ENCODE measurements at places on chromosomes 5 and 9. TPM values are rescaled to one million over a fixed set of nuclear protein-coding genes. Genes with fewer than 3 reads are reported as not detected.

PCDHGA1 gene
- 0.52 TPM for total RNA-seq

NFIB gene
- 95.0 TPM for total RNA-seq

SPATA24 gene
- 12.0 TPM for total RNA-seq

N4BP3 gene
- total RNA-seq: 12.0 TPM

RABEPK gene
- 18.8 TPM for total RNA-seq

LHX3 gene
- total RNA-seq: not detected

GMCL2 gene
- not detected for total RNA-seq

RNF14 gene
- total RNA-seq: 44.4 TPM

PDLIM4 gene
- 19.8 TPM for total RNA-seq

THBS4 gene
- 135 TPM for total RNA-seq

PLAC8L1 gene
- not detected for total RNA-seq

MLLT3 gene
- 65.8 TPM for total RNA-seq

NUTM2F gene
- not detected for total RNA-seq

BSPRY gene
- 1.0 TPM for total RNA-seq

LCN6 gene
- not detected for total RNA-seq

FOXD4L4 gene
- under 0.01 TPM for total RNA-seq

GRXCR2 gene
- not detected for total RNA-seq

CNTRL gene
- total RNA-seq: 8.9 TPM
